ENCODE measurements at places on chromosomes 2 and 18.

GRCh38 chr18:78228974-78229373 is 750.6 kb upstream of the SALL3 start:
- DNase-seq = no peak

- no peak for DNase-seq
Measured at GRCh38 chr2:18514526-18515461, 45.7 kb downstream of the RDH14 start.

DNA sequence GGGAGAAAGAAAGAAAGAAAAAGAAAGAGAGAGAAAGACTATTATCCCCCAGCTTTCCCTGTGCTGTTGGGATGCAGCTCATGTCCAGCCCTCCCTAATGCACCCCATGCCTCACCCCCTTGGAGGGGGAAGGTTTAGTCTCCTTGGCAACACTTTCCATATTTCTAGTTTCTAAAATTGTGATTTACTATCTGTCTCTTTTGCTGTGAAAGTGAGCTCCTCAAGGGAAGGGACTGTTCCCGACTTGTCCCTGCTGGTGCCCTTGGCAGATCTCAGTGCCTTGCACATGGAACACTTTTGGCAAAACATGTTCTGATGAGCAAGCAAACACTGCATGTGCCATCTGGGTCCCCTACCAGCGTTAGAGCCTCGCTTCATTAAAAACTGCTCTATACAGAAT is 11.7 kb upstream of the NAPG start:
- no peak for DNase-seq

GRCh38 chr18:76126327-76126726 is 368.7 kb downstream of the ZNF516 start:
- DNase-seq = no peak

DNA sequence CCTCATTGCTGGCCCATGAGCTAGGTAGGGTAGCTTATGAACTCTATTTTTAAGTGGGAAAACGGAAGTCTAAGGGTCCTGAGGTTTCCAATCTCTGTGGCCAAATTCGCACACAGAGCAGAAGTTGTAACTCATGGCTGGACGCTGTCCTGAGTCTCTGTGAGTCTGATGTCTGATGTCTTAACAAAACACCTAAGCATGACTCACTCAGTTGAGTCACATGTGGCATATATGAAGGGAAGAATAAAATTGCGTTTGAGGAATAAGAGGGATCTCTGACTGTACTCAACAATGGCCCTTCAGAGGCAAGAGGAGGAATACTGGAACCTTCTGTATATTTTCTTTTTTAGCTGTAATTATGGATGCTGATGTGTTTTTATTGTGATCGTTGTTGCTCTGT is 569.7 kb downstream of the RIT2 start:
- DNase-seq = no peak

DNA sequence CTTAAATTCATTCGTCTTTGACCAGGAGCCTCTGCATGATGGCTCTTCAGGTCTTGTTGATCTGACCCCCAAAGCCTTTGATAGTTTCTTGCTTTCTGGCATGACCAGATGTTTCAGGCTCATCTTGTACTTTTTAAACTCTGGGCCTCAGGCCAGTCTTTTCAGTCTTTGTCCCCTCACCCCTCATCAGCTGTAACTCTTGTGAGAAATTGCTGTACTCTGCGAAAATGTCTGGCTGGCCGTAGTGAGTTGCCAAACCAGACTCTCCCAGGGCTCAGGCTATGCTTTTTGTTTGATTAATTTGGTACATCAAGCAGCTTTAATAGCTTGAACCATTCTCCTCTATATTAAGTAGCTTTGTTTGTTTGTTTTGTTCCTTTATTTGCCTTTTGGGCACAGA is 75.9 kb downstream of the BABAM2 start:
- no peak for DNase-seq

DNA sequence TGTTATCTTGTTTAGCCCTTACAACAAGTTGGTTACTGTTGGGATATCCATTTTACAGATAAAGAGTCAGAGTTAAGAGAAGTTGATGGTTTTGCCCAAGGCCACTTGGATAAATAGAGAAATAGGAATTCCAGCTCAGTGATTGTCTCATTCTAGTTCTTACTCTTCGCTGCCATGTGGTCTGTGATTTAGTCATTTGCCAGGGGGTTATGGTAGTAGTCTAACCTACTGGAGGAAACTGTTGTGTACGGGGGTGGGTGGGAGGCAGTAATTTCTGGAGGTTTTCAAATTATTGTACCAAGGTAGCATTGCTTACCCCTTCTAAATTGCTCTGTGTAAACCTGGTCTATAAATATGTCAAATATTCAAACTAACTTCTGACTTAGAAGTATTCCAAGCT is 110.4 kb downstream of the MAP2 start:
- DNase-seq = no peak

- peak; percentile 23 for DNase-seq
Measured at GRCh38 chr2:179569831-179570233, 291.6 kb downstream of the ZNF385B start.

GRCh38 chr2:190679813-190680591 is 31.1 kb downstream of the NAB1 start:
- DNase-seq = peak; percentile 20

DNA sequence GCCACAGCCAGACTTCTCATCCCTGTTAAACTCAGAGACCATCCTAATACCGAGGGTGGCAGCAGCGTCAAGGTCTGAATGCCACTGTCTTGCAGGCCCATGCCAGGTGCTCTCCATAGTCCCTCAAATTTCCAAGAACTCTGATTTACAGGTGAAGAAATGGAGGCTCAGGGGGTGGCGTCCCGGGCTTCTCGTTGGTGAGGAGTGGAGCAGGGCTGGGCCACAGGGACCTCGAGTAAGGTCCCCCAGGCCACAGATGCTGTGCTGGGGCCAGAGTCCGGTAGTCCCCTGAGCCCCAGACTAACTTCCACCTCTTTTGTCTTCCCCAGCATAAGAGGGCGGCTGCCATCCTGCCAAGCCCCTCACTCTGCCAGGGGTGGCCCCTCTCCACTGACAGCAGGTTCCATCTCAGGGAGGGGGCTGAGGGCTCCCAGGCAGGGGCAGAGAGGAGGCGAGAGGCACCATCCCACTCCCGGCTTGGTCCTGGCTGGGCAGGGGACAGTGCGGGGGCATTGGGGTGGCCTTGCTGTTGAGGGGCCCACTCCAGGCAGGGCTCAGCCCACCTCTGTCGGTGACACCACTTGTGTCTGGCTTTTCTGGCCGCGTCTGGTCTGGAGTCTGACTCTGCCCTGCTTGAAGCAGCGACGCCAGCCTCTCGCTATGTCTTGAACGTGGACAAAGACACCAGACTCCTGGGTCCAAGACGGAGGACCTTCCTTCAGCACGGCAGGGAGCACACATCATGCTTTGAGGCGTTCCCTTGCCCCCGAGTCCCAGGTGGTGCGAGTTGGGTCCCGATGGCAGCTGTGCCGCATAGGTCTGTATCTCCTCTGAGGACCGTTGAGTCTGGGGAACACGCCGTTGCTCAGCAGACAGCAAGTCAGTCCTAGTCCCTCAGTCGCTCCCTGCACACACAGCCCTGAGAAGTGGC is 15.9 kb upstream of the KLHL30 start:
- DNase-seq = no peak

DNA sequence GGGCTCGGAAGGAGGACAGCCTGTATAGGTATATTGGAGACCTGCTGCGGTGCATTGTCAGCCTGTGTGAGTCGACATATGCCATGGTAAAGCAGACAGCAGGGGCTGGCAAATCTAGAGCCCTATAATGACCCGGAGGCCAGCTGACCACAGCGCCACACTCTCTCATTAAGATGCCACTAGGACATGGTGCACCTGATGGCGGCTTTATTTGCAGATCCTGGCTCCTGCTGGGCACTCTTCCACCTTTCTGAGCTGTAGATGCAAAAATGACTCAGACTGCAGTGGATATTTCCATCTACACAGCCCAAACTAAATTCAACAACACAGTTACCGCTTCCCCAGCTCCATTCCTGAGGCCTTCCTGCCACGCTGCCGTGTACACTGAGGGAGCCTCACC is 389.9 kb downstream of the TNS1 start:
- no peak for DNase-seq

All from NCI-H2227 treated with DMSO at 0.1 percent for 48 hours (cell line).